Hematopoietic multipotent progenitor cell treated with erythropoietin and hydrocortisone succinate and interleukin-3 and kit ligand, for 15 days (in vitro differentiated cells): ENCODE measurements at places on chromosomes 3 and 15.

DNA sequence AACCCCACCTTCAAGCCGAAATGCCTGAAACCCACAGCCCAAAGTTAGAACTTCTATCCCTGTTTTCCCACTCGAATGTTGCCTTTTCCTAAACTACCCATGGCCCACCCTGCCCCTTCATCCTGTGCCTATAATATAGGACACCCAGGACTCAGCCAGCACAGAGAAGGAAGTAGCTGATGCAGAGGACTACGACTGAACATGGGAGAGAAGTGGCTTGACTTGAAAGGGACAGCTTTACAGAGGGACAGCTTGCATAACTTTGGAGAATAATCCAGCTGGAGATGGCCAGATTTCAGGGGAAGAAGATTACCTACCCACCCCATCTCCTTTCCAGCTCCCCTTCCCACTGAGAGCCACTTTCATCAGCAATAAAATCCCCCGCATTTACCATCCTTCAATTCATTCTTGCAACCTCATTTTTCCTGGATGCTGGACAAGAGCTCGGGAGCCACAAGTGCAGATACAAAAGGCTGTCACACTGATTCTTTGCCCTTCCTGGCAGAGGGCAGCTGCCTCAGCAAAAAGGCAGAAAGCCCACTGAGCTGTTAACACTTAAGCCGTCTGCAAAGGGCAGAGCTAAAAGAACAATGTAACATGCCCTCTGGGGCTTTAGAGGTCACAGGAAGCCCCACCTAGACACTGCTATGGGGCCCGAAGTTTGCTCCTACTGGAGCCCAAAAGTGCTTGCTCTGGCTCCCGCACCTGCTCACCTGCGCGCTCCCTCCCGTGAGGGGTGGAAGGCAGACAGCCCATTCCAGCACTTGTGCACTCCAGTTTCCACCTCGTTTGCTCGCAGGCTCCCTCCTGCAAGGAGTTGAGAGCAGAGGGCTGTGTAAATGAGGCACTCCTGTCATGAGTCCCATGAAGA, 224.0 kb downstream of the TBC1D5 start:
- DNase-seq, result no peak

DNA sequence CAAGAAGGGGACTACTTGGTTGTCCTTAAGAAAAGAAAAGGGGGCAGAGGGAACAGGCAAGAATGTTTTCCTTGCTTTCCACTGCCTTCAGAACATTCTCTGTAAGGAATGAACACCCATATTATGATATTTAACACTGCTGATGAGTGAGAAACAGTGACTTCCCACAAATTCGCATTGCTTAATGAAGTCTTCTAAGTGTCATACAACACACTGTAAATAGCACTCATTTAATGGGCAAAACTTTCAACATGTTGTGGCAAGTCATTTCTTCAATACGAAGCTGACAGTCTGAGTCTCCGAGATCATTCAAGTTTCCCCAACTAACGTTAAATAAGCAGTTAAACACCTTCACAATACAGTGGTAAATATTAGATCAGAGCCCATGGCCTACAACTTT, 464.4 kb downstream of the SHQ1 start:
- DNase-seq, result no peak

DNA sequence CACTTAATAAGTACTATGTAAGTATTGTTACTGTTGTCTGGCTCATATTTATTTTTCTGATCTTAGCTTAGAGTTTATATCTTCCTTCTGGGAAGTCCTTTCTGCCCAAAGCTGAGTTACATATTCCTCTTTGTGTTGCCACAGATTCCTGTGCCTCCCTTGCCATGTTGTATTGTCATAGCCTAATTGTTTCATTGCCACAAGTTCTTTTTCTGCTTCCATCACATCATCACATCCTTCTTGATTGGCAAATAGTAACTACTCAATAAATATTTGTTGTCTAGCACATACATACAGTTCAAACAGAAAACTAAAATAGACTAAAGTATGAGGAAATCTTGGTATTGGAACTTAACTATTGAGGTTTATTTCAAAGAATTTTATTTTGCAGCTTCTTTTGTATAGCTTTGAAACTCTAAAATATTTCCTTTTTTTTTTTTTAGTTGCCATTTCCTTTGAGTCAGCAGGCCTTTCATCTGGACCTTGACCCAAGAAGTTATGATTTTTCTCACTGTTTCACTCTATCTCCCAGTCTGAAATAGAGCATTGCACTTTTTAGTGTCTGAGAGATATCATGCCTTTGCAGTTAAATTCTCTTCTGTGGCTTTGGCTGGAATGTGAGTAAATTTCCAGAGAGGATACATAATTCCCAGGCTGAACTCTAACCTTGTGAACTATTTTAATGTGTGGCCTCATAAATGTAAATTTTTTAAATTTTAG, 98.2 kb downstream of the ZNF609 start:
- DNase-seq, result no peak

GRCh38 chr15:71272932-71273331, 157.7 kb downstream of the THSD4 start:
- no peak for DNase-seq

DNA sequence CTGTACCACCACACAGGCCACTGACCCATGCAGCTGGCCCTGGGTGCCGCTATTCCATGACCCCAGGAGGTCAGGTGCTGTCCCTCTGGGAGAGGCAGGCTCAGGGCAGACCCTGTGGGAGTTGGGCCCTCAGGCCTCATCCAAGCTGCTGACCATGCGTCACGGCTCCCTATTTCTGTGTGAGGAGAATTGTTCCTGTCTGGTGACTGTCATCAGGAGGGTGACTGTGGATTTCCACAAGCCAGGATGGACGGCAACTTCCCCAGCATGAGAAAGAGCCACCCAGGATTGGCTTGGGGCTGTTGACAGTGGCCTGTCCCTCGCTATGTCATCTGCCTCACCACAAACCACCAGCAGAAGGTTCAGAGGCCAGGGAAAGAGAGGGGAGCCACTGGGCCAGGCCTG, 41.4 kb downstream of the ZDHHC19 start:
- no peak for DNase-seq

- no peak for DNase-seq
These were observed 679.0 kb upstream of the DPPA4 start for GRCh38 chr3:110016235-110016815.
